NCI-H460 (cell line): ENCODE measurements at places on chromosomes 1 and 21.

DNA sequence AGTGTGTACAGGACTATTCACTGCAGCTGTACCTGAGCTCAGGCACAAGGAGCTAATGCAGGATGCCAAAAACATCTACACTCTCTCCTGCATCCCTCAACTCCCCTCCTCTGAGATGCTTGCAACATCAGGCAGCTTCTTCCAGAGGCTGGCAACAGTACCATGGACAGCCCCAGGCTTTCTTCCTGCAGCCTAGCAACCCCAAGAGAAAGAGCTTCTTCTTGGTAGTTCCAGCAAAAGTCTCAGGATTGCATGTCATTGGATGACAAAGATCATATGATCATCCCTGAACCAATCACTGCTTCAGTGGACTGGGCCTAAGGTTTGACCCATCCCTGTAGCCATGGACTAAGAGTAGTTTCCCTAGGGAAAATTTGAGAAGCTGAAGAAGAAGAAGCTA lies 46.7 kb downstream of the CAMK2N1 start:
- no peak for DNase-seq

DNA sequence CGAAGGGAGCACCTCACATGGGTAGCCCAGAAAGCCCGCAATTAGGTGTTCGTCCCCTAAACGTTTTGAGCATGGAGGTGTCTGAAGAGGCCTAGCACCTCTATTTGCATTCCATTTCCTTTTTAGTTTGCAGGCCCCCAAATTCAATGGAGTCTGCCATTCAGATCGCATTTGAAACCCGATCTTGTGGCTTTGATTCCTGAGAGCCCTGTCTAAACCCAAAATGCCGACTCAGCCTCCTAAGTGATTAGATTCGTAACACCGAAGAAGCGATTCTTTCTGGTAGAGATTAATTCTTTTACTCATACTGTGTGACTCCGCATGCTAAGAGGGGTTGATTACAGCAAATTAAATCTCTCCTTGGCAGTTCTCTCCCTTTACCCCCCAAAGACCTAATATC lies 415.2 kb upstream of the KAZN start:
- DNase-seq = no peak

DNA sequence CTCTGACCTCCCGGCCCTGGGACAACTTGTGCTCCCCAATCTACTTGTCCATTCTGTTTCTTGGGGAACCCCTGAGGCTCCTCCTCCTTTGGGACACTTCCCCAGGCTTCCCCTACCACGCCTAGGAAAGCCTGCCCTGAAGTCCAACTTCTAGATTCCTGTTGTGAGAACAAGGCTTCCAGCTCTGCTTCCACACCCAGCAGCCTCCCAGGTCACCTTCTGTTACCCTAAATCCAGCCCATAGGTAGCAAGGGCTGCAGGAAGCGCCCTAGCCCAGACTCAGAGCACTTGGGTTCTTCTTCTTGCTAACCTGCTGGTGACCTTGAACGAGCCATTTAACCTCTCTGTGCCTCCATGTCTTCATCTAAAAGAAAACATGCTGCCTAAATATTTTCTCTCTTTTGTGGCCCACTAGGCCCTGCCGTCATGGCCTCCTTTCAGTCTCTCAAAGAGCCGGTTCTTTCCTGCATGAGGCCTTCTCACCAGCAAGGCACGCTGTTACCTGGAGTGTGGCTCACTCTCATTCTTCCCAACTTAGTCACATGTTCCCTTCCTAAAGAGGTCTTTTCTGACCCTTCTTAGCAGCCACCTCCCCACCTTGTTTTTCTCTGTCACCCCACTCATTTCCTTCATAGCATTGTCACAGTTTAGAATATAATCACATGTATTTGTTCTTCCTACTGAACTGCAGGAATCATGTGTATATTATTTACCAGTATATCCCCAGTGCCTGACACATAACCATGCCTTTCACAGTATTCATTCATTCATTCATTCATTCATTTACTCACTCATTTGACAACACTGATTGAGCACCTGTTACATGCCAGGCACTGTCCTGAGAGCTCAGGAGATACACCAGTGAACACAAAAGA lies 1.4 kb downstream of the CAPN2 start:
- DNase-seq = no peak

DNA sequence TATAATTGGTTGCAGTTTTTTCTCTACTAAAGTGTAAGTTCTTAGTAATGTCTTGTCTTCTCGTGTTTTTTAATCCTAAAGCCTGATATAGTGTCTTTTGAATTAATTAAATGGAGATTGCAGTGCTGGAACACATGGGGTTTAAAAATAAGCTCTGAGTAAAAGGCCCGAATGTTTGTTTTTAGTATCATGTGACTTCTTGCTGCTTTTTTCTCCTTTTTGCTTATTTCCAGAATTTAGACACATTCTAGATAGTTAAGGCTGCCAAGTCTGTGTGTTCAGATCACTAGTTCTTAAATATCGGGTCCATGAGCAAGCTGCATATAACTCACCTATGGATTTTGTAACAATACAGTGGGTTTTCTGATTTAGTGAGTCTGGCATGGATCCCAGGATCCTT lies 27.5 kb downstream of the KCTD3 start:
- no peak for DNase-seq

DNA sequence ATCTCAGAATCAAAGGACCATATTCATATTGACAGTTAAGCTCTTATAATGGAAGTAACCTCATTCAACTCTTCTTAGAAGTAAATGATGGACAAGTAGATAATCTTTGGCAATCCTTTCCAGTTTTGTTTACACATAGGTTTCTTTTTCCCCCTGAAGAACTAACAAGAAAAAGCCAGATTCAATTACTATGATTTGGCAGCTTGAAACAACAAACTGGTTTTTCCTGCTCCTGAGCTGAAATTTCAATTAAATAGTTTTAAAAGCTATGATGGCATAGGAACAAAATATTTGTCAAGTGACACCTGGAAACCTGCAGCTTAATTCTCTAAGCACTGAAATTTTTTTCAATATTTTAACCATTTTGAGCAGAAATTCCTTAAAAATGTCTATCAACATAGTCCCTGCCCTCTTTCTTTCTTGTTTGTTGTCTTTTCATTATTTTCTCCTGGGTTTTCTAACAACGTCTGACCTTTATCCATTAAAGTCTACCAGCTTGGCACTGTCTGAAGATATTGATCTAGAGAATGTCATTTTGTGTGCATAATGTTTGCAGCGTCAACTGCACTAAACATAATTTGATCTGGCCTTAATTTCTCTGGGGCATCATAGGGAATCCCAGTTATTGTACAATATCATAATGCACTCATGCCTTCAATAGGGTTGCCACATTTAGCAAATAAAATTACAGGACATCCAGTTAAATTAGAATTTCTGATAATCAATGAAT lies 4.0 kb upstream of the SLC35A3 start:
- DNase-seq = no peak

GRCh38 chr1:39590546-39590945 lies 14.0 kb upstream of the PABPC4 start:
- DNase-seq = no peak

DNA sequence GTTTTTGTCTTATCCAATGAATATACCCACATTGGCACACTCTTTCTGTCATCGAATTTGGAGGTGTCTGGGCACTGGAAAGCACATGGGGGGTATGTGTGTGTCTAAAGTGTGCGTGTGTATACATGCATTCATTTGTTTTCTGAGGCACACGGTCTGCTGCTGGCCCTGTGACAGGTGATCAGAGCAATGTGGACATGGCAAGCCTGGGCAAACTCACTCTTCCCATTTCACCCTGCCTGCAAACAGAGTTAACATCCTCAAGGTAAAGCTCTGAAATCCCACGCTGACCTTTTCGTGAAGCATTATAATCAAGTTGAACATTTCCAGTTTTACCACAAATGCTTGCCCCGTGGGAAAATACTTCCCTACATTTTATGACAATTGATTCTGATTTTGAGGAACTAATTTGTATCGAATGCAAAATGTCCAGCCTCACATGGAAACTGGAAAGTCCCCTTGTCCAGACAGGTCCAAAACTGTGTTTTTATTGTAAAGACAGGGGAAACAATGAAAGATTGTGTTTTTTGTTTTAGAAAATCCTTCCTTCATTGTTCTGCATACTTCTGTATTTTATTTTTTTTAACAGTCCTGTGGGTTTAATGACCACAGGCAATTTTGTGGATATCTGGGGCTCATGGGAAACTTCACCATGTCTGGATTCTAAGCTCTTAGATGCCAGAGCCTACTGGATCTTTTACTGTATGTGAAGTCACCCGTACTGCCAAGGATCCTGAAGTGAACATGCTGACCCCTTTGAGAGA lies 160.9 kb downstream of the PBX1 start:
- no peak for DNase-seq

- no peak for DNase-seq
These were observed 20.2 kb upstream of the S1PR1 start for GRCh38 chr1:101216623-101217022.

DNA sequence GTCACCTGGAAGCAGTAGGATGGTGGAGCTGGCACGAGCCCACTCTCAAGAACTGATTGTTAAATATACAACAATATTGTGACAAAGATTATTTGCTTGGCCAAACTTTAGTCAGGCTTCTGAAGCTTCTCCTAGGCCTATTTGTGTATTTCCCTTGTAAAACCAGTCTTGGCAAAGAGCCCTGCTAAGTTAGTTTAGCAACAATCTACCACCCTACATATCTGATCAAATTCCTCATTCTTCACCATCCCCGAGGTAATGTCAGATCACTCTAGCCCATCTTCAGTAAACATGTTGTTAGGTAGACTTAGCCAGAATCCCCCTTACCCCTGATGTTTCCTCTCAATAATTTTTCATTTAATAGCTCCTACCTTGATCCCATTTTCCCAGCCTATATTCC lies 39.6 kb downstream of the XCL1 start:
- DNase-seq = no peak

- no peak for DNase-seq
These were observed 208.8 kb downstream of the GPR52 start for GRCh38 chr1:174656409-174657059.

GRCh38 chr1:2786329-2787162 lies 14.9 kb downstream of the TTC34 start:
- peak; percentile 21 for DNase-seq

- no peak for DNase-seq
These were observed 611.2 kb upstream of the PLXNA2 start for GRCh38 chr1:208855403-208855802.

DNA sequence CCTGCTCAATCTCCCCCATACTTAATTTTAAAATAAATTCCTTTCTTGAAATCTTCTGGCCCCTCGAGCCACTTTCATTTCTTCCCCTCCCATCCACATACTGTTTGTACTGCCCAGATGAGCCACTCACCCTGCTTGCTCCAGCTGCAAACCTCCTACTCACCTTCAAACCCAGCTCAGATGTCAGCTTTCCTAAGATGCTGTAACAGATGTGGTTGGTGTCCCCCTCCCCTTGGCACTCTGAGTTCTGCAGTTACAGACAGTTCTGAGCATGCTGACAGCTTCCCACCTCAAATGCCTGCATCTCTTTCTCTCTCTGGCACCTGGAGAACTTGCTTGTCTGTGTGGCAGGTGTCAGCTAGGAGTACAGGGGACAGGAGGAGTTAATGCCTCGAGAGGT lies 106.7 kb downstream of the PTPRU start:
- no peak for DNase-seq
